Activated CD8-positive, alpha-beta memory T cell treated with anti-CD3 and anti-CD28 coated beads for 48 hours (primary cell): ENCODE measurements at places on chromosomes 3 and 15.

- no peak for DNase-seq
Measured at GRCh38 chr15:99232740-99233139, 16.6 kb downstream of the TTC23 start.

DNA sequence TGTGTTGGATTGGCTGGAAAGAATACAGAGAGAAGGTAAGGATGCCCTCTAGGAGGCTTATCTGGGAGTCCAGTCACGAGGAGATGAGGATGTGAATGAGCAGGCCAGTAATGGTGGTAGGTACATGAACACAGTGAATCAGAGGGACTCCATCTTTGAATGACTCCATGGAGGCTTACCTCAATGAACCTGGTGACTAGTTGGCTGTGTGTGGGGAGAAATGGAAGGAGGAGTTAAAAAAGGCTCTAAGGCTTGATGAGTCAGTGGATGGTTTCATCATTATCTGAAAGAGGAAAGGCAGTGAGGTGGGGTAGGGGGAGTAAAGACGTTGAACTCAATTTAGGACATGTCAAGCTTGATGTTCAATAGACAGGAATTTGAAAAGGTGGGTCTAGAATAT is 61.1 kb downstream of the KCNAB1 start:
- no peak for DNase-seq

- no peak for DNase-seq
Measured at GRCh38 chr3:88311826-88312225, 162.1 kb downstream of the C3orf38 start.

DNA sequence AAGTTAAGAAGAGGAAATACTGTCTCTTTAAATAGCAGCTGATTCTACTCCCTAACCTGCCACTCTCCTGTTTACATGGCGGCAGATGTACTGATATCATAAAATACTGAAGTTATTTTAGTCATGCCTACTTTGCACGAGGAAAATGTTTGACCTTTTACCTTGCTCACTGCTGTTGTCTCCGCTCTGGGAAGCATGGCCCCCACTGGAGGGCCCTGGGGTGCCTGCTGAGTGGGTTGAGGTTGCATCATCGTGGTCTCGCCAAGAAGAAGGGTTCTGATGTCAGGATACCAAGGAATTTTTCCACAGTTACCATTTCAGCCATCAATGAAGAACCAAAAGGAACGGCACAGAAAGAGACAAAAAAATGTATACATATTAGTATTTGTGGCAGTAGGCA is 16.7 kb downstream of the MEIS2 start:
- no peak for DNase-seq

- DNase-seq = no peak
Measured at GRCh38 chr3:23834082-23834870, 28.5 kb downstream of the UBE2E1 start.

DNA sequence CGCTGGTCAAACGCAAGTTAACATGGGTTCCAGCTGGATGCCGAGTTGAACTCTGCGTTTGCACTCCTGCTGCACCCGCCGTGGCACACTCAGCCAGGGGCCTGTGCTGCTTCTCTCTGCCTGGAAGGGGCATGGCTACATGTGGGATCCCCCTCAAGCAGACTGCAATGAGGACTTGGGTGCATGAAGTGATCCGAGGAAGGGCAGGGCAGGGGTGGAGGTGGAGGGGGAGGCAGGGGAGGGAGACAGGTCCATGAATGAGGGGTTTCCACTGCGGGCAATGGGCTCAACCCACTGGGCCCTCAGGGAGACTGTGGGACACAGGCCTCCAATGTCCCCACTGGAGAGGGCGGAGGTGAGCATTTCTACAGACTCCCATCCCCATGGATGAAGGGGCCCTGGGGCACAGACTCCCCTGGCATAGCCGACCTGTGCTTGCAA is 141.6 kb upstream of the MEF2A start:
- DNase-seq = no peak

DNA sequence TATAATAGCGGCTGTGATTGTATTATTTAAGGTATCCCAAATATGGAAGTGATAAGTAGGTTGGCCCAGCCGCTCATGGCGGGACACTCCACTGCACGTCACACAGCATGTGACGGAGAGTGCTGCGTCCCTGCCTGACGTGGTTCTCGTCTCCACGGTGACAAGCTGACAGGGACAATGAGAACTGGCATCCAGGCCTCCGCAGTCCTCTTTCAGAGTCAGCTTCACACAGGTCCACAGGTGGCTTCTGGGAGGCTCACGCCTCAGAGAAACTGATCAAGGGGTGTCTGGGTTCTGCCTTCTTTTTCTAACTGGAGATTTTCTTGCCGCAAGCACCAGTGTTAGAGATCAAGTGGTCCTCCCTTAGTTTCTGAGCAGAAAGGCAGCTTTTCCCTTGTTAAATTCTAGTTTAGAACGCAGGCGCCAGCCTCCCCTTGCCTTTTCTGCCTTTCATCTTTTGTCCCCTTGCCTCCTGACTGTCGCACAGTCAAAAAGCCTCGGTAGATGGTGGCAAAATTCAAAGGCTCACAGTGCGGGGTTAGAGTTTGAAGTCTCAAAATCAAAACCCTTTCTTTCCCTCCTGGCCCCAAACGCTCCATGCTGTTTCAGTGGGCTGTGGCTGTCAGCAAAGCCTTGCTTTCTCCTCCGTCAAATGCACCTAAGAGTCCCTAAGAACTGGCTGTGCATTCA is 120.9 kb downstream of the ATP10A start:
- DNase-seq = no peak

- no peak for DNase-seq
Measured at GRCh38 chr15:83288381-83288801, 3.9 kb upstream of the BNC1 start.

DNA sequence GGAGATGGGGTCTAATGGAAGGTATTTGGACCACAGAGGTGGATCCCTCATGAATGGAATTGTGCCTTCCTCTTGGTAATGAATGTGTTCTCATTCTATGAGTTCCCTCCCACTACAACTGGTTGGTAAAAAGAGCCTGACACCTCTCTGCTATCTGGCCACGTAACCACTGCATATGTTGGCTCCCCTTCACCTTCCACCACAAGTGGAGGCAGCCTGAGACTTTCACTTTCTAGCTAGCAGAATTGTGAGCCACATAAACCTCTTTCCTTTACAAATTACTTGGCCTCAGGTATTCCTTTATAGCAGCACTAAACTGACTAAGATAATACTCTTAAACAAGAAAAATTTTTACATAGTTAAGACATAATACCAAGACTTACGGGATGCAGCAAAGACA is 155.3 kb downstream of the NR1I2 start:
- peak; percentile 17 for DNase-seq

DNA sequence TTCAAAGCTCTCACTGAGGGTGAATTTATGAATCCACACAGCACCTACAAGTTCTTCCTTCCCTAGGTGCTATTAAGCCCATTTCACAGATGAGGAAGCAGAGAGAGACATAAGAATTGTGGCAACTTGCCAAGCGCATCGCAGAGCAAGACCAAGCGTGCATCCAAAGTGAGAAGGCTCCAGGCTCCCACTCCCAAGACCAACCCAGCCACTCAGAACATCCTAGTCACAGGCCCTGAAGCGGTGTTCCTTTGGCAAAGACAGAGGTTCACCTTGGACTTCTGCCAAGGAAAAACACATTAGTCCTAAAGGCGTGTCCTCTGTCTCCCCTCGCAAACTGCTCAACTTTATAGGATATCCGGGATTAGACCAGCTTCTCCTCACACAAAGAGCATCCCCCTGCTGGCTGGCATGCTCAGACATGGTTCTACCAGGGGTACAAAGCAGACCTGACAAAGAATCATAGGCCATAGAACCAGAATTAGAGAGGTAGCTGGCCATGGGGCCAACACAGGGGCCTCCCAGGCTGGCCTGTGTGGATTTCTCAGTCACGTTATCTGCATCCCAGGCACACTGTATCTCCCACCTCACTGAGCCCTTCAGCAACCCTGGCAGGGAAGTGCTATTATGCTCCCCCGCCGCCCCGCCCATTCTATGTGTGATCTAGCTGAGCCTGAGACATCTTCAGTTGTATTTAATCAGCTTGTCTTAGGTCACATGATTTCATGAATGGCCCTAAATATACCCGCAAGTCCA is 160.2 kb downstream of the FOXP1 start:
- no peak for DNase-seq

DNA sequence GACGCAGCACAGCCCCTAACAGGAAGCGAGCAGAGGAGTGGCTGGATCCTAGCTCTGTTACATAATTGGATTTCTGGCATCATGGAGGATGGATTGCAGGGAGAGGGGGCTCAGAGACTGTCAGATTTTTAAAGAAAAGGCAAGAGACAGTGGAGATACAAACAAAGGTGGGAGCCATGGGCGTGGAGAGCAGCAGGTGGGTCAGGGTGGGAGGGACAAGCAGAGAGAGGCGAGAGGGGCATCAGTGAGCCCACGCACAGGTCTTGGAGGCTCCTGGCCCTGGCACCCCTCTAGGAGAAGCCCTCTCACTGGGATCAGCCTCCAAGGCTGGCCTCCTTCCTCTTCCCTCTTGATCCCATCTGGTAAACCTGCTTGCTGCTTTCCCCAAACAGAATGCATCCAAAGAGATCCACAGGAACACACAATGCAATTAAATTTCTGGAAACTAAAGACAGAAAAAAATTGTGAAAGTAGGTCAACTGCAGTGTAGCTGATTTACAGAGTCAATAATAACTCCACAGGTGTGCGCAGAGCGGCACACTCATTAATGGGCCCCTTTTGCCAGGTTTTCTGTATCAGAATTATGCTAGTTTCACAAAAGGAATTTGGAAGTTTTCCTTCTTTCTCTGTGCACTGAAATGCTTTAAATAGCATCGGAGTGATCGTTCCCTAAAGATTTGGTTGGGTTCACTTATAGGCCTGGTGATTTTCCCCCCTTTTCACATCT is 66.1 kb downstream of the LSM3 start:
- no peak for DNase-seq

GRCh38 chr3:121976727-121977126 is 45.3 kb downstream of the ILDR1 start:
- DNase-seq = no peak

GRCh38 chr3:127790882-127791183 is 31.5 kb downstream of the MGLL start:
- no peak for DNase-seq

DNA sequence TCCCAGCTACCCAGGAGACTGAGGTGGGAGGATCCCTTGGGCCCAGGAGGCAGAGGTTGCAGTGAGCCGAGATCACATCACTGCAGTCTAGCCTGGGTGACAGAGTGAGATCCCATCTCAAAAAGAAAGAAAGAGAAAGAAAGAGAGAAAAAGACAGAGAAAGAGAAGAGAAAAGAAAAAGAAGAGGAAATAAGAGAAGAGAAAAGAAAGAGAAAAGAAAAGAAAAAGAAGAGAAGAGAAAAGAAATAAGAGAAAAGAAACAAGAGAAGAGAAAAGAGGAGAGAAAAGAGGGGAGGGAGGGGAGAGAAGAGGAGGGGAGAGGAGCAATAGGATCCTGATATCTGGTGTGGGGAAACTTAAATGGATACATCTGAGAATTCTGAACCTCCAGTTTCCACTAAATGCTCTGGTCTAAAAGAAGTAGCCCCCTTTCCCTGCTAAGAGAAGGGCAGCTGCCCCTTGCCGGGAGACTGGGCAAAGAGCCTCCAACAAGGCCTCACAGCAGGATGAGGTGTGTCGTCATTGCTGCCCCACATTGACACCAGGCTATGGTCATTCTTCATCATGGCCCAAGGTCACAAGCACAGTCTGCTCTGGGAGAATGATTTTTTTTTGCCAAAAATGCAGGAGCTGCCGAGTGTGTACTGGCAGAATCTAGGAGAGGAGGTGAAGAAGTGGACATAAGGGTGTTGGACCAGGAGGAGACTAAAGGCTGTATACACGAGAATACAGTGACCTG is 21.1 kb upstream of the COMMD4 start:
- DNase-seq = no peak

- no peak for DNase-seq
Measured at GRCh38 chr3:98558100-98558827, 26.5 kb downstream of the GPR15 start.

- no peak for DNase-seq
Measured at GRCh38 chr3:10653241-10653640, 147.9 kb upstream of the ATP2B2 start.

GRCh38 chr3:14162178-14162577 is 16.2 kb downstream of the XPC start:
- DNase-seq = no peak

- DNase-seq = no peak
Measured at GRCh38 chr3:185797993-185798830, 26.6 kb downstream of the IGF2BP2 start.
